ENCODE measurements at places on chromosomes 11 and 22.
A peak's percentile ranks its signal among the peaks of the same experiment; 100 is the strongest.

DNA sequence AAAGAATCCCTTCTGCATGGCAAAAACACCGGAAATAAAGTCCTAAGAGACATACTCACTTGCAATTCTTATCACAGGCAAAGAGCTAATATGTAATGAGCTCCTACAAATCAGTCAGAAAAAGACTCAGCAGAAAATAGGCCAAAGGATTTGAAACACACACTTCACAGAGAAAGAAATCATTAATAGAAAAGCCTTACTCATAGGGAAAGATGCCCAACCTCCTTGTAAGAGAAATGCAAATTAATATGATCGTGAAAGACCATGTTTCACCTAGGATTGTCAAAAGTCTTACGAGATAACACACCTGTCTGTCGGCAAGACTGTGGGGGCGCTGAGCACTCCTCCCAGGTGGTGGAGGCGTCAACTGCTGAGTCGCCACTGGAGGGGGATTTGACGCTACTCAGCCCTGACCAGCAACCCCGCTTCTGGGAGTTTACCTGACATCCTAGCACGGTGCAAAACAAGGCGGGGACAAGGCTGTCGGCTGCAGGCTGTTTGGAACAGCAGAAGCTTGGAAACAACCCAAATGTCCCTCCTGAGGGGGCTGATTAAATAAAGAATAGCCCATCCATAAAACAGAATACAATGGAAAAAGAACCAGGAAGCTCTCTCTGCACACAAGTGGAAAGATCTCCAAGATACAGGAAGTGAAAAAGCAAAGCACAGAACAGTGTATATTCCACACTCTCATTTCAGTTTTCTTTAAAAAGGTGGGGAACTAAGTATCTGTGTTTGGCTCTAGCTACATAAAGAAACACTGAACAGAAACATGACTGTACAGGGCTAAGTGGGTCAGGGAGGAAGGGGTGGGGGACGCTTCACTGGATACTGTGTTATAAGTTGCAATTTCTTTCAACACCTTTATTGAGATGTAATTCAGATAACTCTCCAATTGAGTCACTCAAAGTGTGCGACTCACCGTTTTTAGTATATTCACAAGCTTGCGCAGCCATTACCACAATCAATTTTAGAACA, 11.5 kb downstream of the CSNK1E start:
- DNase-seq: peak; percentile 14

- DNase-seq: no peak
Observed at GRCh38 chr11:78127403-78127802, 12.0 kb downstream of the ALG8 start.

DNA sequence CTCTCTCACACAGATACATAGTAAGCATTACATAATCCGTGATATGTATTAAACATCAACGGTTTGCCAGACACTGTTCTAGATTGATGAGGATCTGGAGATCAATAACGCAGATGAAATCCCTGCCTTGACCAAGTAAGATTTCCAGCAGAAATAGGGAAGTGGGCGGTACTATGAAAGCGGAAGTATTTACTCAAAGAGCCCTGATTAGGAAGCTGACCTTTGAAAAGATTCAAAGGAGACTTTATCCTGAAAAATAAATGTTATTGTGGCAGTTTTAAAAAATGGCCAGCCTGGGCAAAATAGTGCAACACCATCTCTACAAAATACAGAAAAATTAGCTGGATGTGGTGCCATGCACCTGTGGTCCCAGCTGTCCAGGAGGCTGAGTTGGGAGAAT, 26.8 kb downstream of the GAB2 start:
- DNase-seq: no peak

- DNase-seq: no peak
Observed at GRCh38 chr11:8276528-8276927, 12.8 kb upstream of the LMO1 start.

DNA sequence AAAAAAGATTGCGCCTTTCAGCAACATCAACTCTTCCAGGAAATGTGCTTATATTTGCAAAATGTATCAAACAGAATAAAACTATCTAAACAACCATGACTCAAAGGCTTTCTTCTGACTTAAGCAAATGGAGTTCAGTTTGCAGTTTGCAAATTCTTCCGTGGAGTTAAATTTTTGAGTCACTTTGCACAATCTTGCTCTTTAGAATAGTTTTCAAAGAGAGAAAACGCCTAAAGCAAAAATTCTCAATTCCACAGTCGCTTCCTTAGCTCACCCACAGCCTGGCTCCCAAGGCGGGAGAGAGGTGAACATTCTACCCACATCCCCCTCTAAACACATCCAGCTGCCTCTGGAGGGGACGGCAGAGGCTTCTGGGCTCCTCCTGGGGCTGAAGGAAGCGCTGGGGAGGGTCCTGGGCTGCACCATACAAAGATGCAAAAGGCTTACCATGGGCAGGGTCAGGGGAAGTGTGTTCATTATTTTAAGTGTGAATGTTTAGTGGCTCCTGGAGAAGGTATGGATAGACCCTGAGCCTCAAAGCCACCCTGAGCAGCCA, 1487.3 kb downstream of the TBC1D22A start:
- no peak for DNase-seq

- DNase-seq: no peak
Observed at GRCh38 chr22:42844756-42845155, 12.3 kb downstream of the ARFGAP3 start.

DNA sequence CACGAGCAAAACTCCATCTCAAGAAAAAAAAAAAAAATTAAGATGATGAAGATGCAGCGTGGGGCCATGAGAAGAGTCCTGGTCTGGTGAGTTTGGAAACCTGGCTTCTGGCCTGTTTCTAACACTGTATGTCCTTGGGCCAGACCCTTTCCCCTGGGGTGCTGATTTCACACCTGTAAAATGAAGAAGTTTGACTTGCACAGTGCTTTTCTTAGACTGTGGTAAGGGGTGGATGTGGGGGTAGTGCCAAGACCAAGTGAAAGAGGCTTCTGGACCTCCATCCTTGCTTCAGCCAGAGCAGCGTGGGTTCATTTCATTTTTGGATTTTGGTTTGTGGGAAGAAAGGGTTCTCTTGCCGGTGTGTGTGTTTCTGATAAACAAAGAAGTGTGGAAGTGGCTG, 42.1 kb downstream of the PTPRJ start:
- DNase-seq: no peak

GRCh38 chr11:131597890-131598289, 227.5 kb downstream of the NTM start:
- no peak for DNase-seq

DNA sequence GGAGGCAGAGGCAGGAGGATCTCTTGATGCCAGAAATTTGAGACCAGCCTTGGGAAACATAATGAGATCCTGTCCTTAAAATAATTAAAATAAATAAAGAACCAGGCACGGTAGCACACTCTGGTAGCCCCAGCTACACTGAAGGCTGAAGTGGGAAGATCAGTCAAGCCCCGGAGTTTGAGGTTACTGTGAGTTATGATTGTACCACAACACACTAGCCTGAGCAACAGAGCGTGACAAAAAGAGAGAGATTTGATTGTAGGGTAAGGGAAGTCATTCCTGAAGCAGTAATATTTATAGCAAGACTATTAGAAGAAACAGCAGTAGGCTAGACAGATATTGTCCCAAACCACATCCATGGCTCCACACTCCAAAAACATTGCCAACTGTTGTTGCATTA, 1408.4 kb upstream of the TENM4 start:
- DNase-seq: no peak

DNA sequence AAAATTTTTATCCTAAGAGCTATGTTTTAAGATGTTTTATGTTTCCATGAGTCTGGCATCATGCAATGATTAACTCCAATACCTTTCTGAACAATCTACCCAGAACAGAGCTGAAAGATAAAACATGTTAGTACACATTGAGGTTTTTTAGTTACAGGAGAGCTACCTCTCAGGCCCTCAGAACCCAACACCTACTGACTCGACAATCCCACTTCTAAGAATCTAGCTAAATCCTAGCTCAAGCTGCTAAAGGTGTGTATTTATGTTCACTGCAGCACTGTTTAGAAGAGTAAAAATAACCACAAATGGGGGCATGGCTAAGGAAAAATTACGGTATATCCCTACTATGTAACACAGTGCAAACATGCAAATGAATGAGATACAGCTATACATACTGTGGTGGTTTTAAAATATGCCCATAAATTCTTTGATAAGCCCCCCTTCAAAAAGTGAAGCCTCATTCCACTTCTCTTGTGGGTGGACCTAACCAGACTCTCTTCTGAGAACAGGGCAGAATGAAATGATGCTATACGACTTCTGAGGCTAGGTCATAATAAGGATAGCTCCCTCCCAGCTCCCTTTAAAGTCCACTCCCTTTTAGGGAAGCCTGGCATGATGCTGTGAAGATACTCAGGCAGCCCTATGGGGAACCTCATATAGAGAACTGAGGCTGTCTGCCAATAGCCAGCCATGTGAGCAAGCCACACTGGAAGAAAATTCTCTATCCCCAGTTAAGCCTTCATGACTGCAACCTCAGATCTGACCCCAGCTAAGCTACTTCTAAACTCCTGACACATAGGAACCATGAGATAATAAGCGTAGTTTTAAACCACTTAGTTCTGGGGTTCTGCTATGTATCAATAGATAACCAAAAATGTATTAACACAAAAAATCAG, 29.5 kb downstream of the TMEM123 start:
- DNase-seq: no peak

DNA sequence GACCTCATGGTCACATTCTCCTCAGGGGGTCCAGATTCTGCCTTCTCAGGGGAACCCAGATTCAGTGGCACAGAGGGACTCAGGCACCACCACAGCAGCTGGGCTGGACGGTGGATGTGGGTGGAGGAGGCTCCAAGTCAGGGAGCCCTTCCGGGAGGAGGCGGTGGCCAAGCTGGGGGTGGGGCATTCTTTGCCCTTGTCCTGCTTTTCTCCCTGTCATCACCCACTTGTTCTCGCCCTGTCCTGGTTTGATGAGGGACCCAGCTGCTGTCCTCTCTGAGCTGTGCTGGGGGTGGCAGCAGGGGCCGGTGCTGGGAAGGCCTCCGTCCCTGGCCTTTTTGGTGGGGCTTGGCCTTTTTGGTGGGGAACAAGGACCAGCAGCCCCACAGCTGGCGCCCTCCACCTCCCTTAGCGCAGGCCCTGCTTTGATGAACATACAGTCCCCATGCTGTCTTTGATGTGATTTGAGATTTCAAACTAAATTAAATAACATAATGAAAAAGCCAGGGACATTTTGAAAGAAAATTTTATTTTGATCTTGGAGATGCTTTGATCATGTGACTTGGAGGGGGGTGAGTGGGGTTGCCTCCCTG, 1168.2 kb downstream of the BRD1 start:
- DNase-seq: no peak

DNA sequence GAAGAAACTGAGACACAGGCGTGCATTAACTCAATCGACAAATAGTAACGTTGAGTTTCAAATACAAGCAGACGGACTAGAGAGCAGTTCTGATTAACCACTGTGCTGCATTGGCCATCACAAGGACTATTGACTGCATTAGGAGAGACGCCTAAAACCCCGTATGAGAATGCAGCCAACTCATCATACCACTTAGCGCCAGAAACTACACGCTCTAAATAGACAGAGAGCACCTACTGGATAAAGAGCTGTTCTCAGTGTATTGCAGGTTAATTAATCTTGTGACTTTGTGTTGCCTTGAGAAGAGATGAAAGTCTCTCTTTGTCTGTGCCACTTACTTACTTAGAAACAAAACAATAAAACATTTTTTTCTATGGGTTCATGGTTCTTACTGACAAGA, 484.0 kb downstream of the OPCML start:
- DNase-seq: no peak

DNA sequence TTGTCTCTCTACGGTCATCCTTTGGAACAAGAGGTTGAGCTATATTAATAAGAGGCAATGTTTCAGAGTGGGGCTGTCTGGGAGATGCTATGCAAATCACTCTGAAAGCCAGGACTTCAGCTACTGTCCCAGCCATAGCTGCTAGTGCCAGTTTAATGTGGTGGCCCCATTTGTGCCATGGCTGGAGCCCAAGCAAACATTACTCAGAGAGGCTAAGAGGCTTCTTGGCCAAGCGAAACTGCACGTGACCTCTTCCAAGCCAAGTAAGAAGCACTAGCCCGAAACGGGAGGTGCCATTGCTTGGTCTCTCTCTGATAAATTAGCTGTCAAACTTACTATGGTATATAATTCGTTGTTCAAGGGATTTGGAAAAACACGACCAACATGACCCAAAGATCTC, 50.4 kb upstream of the TBCEL start:
- no peak for DNase-seq
